ENCODE measurements at places on chromosomes 5 and 9. TPM values are rescaled to one million over a fixed set of nuclear protein-coding genes. Genes with fewer than 3 reads are reported as not detected.

The TMEM215 gene
- not detected for polyA plus RNA-seq

The CARTPT gene
- polyA plus RNA-seq = 0.28 TPM

The NNT gene
- 13.4 TPM for polyA plus RNA-seq

The PCDHGA2 gene
- 0.27 TPM for polyA plus RNA-seq

The VPS13A gene
- 28.1 TPM for polyA plus RNA-seq

The MSH3 gene
- polyA plus RNA-seq = 3.6 TPM

The TLX3 gene
- polyA plus RNA-seq = not detected
